Placental epithelial cell (primary cell): ENCODE measurements at places on chromosomes 2 and 18. TPM values are rescaled to one million over a fixed set of nuclear protein-coding genes. Genes with fewer than 3 reads are reported as not detected.

The LCT gene
- under 0.01 TPM in 1 of 2 replicates, not detected in the other for total RNA-seq

The KATNAL2 gene
- 2.3 and 11.0 TPM in 2 replicates for total RNA-seq

The VIT gene
- 0.39 TPM in 1 of 2 replicates, not detected in the other for total RNA-seq

The GLI2 gene
- 0.39 and 1.1 TPM in 2 replicates for total RNA-seq

The CCDC68 gene
- 0.43 and 0.79 TPM in 2 replicates for total RNA-seq

The RFTN2 gene
- total RNA-seq: not detected in 2 replicates

The NT5C1B gene
- not detected in 2 replicates for total RNA-seq

The PMAIP1 gene
- 0.79 and 1.5 TPM in 2 replicates for total RNA-seq

The PLB1 gene
- 0.98 and 4.7 TPM in 2 replicates for total RNA-seq

The SMARCAL1 gene
- 13.4 and 20.4 TPM in 2 replicates for total RNA-seq

The NDUFV2 gene
- 71.1 and 95.2 TPM in 2 replicates for total RNA-seq

The MYO5B gene
- 20.7 and 33.8 TPM in 2 replicates for total RNA-seq

The LRRC30 gene
- total RNA-seq: not detected in 2 replicates

The PSMA8 gene
- total RNA-seq: 1.4 TPM in 1 of 2 replicates, not detected in the other

The WDFY1 gene
- total RNA-seq: 58.9 and 66.3 TPM in 2 replicates

The KHK gene
- under 0.01 TPM in 1 of 2 replicates, not detected in the other for total RNA-seq

The WDR35 gene
- 5.0 and 9.4 TPM in 2 replicates for total RNA-seq

The ARHGAP28 gene
- 3.1 and 8.8 TPM in 2 replicates for total RNA-seq

The COL4A3 gene
- total RNA-seq: 0.39 and 0.43 TPM in 2 replicates

The UCN gene
- total RNA-seq: 0.22 and 2.0 TPM in 2 replicates

The POTEF gene
- total RNA-seq: not detected in 2 replicates

The CDH20 gene
- total RNA-seq: not detected in 2 replicates

The DLX2 gene
- total RNA-seq: not detected in 2 replicates

The CCDC121 gene
- total RNA-seq: 2.0 and 6.2 TPM in 2 replicates

The THADA gene
- total RNA-seq: 24.7 and 32.1 TPM in 2 replicates

The ABCG5 gene
- total RNA-seq: not detected in 2 replicates

The CLEC4F gene
- not detected in 2 replicates for total RNA-seq

The GPR35 gene
- 0.22 and 0.39 TPM in 2 replicates for total RNA-seq

The SATB2 gene
- 0.22 and 1.2 TPM in 2 replicates for total RNA-seq

The EFEMP1 gene
- 249 and 337 TPM in 2 replicates for total RNA-seq

The PAIP2B gene
- 0.98 and 2.4 TPM in 2 replicates for total RNA-seq

The KCNE4 gene
- total RNA-seq: 42.0 and 83.2 TPM in 2 replicates

The PLGLB2 gene
- 0.76 and 2.7 TPM in 2 replicates for total RNA-seq

The IL18RAP gene
- total RNA-seq: 0.11 TPM in 1 of 2 replicates, not detected in the other

The COL6A3 gene
- total RNA-seq: 4.8 and 10.6 TPM in 2 replicates

The ARHGAP15 gene
- not detected in 2 replicates for total RNA-seq

The C2orf80 gene
- total RNA-seq: not detected in 2 replicates

The SLC4A5 gene
- total RNA-seq: 1.2 and 1.6 TPM in 2 replicates

The SLC35F6 gene
- 29.1 and 67.6 TPM in 2 replicates for total RNA-seq

The TDRD15 gene
- total RNA-seq: not detected in 2 replicates

The TSPYL6 gene
- not detected in 2 replicates for total RNA-seq

The ANKRD30BL gene
- total RNA-seq: not detected in 2 replicates

The CD207 gene
- not detected in 2 replicates for total RNA-seq

The CHST9 gene
- total RNA-seq: not detected in 2 replicates

The FRZB gene
- not detected in 2 replicates for total RNA-seq

The PROKR1 gene
- not detected in 2 replicates for total RNA-seq

The GBX2 gene
- not detected in 2 replicates for total RNA-seq
